ENCODE measurements at places on chromosomes 3 and 15.

GRCh38 chr15:61681676-61682075 lies 378.6 kb downstream of the VPS13C start:
- DNase-seq = no peak

DNA sequence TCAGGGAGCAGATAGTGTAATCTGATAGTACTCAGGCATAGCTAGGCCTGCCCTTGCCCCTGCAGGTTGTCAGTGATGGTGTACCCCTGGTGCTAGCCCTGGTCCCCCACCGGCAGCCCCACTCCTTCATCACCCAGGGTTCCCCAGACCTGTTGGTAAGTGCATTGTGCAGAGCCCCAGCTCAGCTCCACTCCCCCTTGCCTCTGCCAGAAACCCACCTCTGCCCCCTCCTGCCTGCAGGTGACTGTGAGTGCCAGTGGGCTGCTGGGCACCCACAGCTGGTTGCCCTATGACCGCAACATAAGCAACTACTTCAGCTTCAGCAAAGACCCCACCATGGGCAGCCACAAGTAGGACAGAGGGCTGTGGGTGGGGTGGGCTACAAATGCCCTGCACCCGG lies 27.5 kb downstream of the NBEAL2 start:
- no peak for DNase-seq

DNA sequence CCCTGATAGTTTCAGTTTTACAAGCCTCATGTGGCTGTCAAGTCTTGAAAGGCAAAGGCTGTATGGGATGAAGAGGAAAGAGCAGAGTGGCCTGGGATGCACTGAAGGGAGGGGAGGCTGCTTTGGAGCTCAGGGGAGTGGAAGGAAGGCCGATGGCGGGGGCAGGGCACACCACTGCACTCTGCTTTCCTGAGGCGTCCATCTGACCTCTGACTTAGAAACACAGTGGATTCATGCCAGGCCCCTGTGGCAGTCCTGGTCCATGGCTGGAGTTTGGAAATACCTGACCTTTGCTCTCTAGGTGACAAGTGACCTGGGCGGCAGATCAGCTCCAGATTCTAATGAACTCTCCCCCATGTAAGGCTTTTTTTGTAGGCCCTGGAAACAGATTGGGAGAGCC lies 19.0 kb downstream of the FAH start:
- DNase-seq = no peak

DNA sequence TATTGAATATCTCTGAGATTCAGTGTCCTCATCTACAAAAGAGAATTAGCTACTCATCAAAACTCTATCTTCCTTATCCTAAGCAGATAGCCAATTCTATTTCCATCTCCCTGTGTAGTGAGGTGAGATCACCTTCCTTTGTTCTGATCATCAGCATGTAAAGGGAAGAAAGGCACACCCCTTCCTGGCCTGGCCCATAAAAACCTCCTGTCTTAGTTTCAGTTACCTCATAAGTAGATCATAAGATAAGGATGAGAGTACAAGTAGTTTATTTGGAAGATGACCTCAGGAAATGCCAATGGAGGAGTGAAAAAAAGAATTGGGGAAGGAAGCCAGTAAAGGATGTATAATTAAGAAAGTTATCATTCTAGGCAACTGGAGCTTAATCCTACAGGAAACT lies 114.5 kb upstream of the GADL1 start:
- DNase-seq = no peak

GRCh38 chr3:15768421-15769255 lies 29.1 kb downstream of the ANKRD28 start:
- no peak for DNase-seq

DNA sequence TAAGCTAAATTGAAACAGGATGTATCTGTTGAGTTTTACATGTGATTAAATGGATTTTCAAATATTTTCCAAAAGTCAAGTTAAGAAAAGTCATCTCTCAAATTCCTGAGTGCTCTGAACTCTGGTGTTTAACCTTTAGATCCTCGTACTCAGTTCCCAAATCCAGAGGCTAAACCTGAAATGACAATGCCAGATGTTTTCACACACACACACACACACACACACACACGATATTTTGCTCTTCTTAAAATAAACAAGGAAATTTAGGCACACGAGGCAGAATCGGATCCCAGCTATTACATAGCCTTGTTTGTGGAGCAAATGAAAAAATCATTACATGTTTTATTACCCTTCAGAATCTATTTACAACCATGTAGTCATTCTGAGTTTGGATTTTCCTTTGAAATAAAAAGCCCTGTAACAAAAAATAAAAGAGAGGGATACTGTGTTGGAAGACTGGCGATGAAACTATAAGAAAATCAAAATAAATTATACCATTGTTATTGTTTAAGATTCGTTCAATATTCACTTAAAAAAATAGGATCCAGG lies 20.6 kb upstream of the UBE2E1 start:
- no peak for DNase-seq

GRCh38 chr3:40476478-40477470 lies at the start of gene ZNF619:
Gene ZNF619, plus strand, starts transcription at chr3:40477122. Its CDS starts 858 bp downstream, at chr3:40477980.
- DNase-seq = peak; percentile 48

GRCh38 chr3:37527361-37527760 lies 334.3 kb upstream of the CTDSPL start:
- DNase-seq = no peak

GRCh38 chr15:101382544-101382943 lies 87.5 kb upstream of the SNRPA1 start:
- no peak for DNase-seq

- no peak for DNase-seq
These were observed 473.3 kb downstream of the CADM2 start for GRCh38 chr3:85432081-85432480.

GRCh38 chr3:99760031-99760430 lies 57.6 kb upstream of the CMSS1 start:
- DNase-seq = no peak

DNA sequence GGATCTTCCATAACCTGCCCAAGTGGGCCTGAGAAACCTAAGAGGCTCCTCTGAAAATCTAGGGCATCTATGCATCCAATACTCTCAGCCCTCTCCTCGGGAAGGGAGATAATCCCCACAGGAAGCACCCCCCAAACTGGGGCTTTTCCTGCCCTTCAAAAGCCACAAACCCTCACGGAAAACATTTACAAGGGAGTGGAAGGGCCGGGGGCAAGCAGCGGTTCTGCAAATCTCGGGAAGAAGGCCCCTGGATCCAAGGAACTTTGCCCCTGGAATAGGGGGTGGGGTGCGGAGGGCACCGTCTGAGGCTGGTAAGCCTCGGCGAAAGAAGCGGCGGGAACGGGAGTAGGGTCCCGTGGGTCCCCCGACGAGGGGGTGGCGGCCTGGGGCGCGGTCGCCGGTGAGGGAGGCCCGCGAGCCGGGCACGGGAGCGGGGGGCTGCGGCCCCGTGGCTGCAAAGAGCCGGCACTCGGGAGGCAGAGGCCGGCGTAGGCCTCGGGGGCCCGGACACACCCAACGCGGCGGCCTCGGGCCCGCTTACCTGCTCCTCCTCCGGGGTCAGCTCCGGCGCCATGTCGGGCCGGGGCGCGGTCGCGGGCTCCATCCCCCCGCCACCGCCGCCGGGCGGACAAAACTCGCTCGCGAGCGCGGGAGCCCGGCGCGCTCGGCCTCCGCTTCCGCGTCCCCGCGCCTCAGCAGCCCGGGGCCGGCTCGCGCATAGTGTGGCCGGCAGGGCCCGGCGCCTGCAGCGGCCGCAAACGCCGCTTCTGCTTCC lies 755 bp downstream of the PTPN9 start:
- peak; percentile 25 for DNase-seq

GRCh38 chr15:38367476-38367875 lies 86.5 kb upstream of the FAM98B start:
- DNase-seq = no peak

- DNase-seq = no peak
These were observed 42.5 kb upstream of the SRGAP3 start for GRCh38 chr3:9291821-9292410.

DNA sequence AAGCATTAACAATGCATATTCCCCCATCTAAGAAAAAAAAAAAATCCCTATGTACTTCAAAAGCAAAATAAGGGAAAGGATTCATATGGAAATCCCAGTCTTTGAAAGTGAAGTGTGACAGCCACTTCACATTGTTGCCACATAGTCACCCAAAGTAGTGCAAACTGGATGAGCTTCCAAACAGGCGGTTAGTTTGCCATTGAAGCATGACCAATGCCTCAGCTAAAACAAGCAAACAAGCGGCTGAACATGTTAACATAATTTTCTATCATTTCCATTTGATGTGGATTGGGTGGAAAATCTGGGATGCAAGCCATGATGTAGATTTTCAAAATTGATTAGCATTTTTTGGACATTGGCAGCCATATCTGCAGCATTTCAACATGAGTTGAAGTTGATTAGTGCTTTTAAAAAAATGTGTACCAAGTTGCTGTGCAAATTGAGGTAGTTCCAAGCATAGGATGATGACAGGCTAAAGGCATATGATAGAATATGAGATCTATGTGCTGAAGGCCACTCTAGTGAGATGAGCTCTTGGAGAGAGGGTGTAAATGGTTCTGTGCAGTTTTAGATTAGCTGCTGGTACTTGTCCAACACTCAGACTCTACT lies 405.2 kb downstream of the NR2F2 start:
- no peak for DNase-seq

- DNase-seq = no peak
These were observed 130.8 kb downstream of the MINAR1 start for GRCh38 chr15:79562899-79563298.

GRCh38 chr15:37133602-37134001 lies 33.3 kb upstream of the MEIS2 start:
- no peak for DNase-seq

GRCh38 chr3:60514866-60515265 lies 736.4 kb downstream of the FHIT start:
- DNase-seq = no peak

DNA sequence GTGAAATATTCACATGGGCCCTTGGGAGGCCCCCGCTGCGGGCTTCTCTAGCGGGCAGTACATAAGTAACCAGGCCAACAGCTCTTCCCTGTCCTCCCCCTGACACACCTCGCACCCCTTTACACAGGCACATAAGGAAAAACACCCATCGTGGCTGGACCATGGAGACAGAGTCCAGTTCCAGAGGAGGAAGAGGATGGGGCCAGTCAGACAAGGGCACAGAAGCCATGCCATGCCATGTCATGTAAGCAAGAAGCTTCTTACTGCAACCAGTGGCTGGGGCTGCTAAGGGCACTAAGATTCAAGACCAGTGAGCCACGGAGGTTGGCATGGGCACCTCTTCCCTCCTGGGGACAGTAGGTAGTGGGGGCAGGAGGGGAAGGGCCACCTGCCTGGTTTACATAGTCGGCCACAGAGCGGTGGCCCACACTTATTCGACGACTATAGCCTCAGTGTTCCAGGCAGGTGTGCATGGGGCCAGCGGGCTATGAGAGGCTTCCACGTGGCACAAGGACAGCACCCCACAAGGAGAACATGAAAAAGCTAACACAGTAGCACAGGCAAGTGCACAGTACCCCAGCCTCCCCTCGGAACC lies 5.7 kb upstream of the CYP11A1 start:
- DNase-seq = no peak

- no peak for DNase-seq
These were observed 179.8 kb downstream of the SLCO3A1 start for GRCh38 chr15:92033314-92033713.

- DNase-seq = no peak
These were observed 6.2 kb downstream of the TMEM39A start for GRCh38 chr3:119457246-119457645.

DNA sequence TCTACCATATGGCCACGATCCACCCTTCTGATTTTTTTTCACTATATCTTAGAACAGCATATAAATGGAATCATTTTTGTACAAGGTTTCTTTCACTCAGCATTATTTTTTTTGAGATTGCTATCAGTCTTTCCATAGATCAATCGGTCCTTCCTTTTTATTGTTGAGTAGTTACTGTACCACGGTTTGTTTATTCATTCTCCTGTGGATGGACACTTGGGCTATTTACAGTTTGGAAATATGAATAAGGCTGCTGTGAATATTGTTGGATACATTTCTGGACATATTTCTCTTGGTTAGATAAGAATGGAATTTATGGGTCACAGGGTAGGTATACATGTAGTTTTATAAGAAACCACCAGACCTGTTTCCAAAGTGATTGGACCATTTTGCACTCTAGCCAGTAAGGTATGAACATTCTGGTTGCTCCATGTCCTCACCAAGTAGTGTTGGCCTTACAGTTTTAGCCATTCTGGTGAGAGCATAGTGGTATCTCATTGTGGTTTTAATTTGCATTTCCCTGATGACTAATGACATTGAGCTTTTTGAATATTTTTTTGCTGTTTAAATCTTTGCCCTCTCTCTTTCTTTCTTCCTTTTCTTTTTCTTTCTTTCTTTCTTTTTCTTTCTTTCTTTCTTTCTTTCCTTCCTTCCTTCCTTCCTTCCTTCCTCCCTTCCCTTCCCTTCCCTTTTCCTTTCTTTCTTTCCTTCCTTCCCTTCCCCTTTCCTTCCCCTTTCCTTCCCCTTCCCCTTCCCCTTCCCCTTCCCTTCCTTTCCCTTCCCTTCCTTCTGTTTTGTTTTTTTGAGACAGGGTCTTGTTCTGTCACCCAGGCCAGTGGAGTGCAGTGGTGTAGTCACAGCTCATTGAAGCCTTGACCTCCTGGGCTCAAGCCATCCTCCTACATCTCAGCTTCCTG lies 49.2 kb downstream of the LRRK1 start:
- no peak for DNase-seq
